Thoracic aorta (tissue), 2 donors: ENCODE measurements at places on chromosomes 11 and 22. TPM values are rescaled to one million over a fixed set of nuclear protein-coding genes. Genes with fewer than 3 reads are reported as not detected.

The CARD18 gene
- total RNA-seq: not detected

The FGF3 gene
- not detected for total RNA-seq

The CARD10 gene
- total RNA-seq: 11.0 TPM

The TTC36 gene
- total RNA-seq: 1.5 TPM

The LARGE1 gene
- 29.5 TPM for total RNA-seq

The ACTN3 gene
- not detected for total RNA-seq

The DUSP8 gene
- total RNA-seq: 7.6 TPM

The IL17REL gene
- not detected for total RNA-seq

The HSPA8 gene
- 947 TPM for total RNA-seq

The TOP3B gene
- total RNA-seq: 26.0 TPM

The IGLL1 gene
- not detected for total RNA-seq

The MMP13 gene
- total RNA-seq: not detected

The TTC28 gene
- total RNA-seq: 170 TPM

The TSPAN18 gene
- 2.0 TPM for total RNA-seq

The KMT5B gene
- total RNA-seq: 20.7 TPM

The E2F8 gene
- total RNA-seq: not detected

The GAS2 gene
- total RNA-seq: 0.95 TPM

The CHRM1 gene
- not detected for total RNA-seq

The GSTT2B gene
- total RNA-seq: not detected

The RPUSD4 gene
- 34.8 TPM for total RNA-seq

The KCNK7 gene
- total RNA-seq: 0.95 TPM

The DEUP1 gene
- not detected for total RNA-seq

The MISFA gene
- total RNA-seq: not detected

The TPH1 gene
- total RNA-seq: 21.7 TPM

The HBG2 gene
- not detected for total RNA-seq

The MAML2 gene
- 29.6 TPM for total RNA-seq

The INPP5J gene
- total RNA-seq: 2.3 TPM

The CLDN5 gene
- total RNA-seq: 68.0 TPM

The SCGB1D2 gene
- not detected for total RNA-seq

The MYRF gene
- total RNA-seq: 5.1 TPM

The ANGPTL5 gene
- 2.0 TPM for total RNA-seq

The CREB3L1 gene
- total RNA-seq: 7.6 TPM

The SH3BP1 gene
- 5.6 TPM for total RNA-seq

The ASPHD2 gene
- 1.6 TPM for total RNA-seq

The CNIH2 gene
- not detected for total RNA-seq

The TOMM22 gene
- 35.8 TPM for total RNA-seq

The MAJIN gene
- total RNA-seq: not detected

The TMEM179B gene
- total RNA-seq: 70.8 TPM

The CBLIF gene
- total RNA-seq: 1.8 TPM

The ALX4 gene
- total RNA-seq: not detected

The NAALADL1 gene
- 47.1 TPM for total RNA-seq

The RIBC2 gene
- total RNA-seq: 5.1 TPM

The ARHGAP42 gene
- total RNA-seq: 13.8 TPM

The MIAT gene
- 0.81 TPM for total RNA-seq

The SLC22A8 gene
- total RNA-seq: not detected

The FERMT3 gene
- total RNA-seq: 66.6 TPM

The DDI1 gene
- not detected for total RNA-seq

The CABP4 gene
- total RNA-seq: 5.3 TPM

The ANKRD49 gene
- total RNA-seq: 20.8 TPM

The TNNT3 gene
- 9.7 TPM for total RNA-seq

The NLRP14 gene
- total RNA-seq: not detected

The ANO5 gene
- total RNA-seq: 6.5 TPM

The TUT1 gene
- 9.5 TPM for total RNA-seq

The TSSK2 gene
- not detected for total RNA-seq
